Effector CD8-positive, alpha-beta T cell (primary cell): ENCODE measurements at places on chromosomes 13 and 19.

- DNase-seq, result no peak
Observed at GRCh38 chr19:7729211-7729610, 2.7 kb downstream of the CLEC4G start.

- no peak for DNase-seq
Observed at GRCh38 chr13:40377783-40378182, 288.7 kb downstream of the FOXO1 start.

DNA sequence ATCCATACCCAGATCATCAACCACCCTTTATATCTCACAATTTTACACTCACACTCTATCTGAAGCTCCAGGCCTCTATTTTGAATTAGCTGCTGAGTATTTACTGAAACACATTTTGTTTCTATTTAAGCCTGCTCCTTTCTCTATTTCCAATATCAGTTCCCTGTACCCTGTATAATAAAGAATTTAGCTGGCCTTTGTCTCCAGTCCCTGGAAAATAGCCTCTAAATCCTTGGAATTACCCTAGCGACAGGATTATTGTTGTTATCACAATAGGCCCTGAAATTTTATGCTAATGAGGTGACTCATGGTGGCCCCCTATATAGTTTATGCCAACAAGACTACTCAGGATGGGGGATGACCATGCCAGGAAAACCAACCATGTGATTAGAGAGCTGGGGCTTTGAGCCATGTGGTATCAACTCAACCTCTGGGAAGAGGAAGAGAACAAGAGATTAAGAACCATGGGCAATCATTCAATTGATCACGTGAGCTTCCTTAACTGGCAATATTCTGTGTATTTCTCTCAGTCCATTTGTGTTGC is 72.7 kb downstream of the KATNAL1 start:
- DNase-seq, result no peak

DNA sequence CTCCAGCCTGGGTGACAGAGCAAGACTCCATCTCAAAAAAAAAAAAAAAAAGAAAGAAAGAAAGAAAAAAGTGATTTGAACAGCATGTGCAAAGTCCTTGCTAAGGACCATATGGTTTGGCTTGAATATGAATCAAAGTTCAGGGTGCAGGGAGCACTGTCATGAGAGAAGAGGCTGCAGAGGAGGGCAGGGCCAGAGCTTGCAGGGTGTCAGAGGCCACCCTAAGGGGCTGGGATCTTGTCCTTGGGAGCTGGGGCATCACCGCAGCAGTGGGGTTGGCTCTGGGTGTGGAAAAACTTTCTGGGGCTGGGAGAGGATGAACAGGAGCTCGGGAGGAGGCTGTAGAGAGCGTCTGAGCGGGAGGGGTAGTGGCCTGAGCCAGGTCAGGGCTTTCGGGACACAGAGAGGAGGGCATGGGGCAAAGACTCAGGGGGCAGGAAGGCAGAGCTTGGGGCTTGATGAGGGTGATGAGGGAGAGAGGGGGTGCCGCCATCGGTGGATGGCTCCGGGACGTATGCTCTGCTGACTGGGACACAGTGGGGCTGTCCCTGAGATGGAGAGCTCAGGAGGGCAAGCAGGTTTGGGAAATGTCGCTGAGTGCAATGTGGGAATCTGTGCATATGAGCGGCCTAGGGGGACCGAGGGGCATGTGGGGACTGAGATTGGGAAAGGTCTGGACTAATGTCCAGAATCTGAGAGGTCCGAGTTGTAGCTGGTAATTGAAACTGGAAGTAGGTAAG is 3.0 kb downstream of the TRPM4 start:
- no peak for DNase-seq
